ENCODE measurements at places on chromosomes 16 and 17. TPM values are rescaled to one million over a fixed set of nuclear protein-coding genes. Genes with fewer than 3 reads are reported as not detected.

Gene CNTD1
- 2.1 TPM for polyA plus RNA-seq

Gene MYADML2
- polyA plus RNA-seq = 0.26 TPM

Gene KRTAP4-5
- polyA plus RNA-seq = not detected

Gene CCL22
- polyA plus RNA-seq = not detected

Gene MAF
- polyA plus RNA-seq = 3.4 TPM

Gene TSNAXIP1
- 1.4 TPM for polyA plus RNA-seq

Gene ABCC6
- polyA plus RNA-seq = not detected

Gene CCDC154
- polyA plus RNA-seq = not detected
